Left lobe of liver (tissue), 2 donors: ENCODE measurements at places on chromosomes 13 and 19. TPM values are rescaled to one million over a fixed set of nuclear protein-coding genes. Genes with fewer than 3 reads are reported as not detected.
A peak's percentile ranks its signal among the peaks of the same experiment; 100 is the strongest.

NKPD1 gene
- total RNA-seq = not detected

SF3A2 gene
- total RNA-seq = 19.0 TPM

ABCA7 gene
- 10.4 TPM for total RNA-seq

SWSAP1 gene
- 2.6 TPM for total RNA-seq

HIF3A gene
- 8.9 TPM for total RNA-seq

HCST gene
- total RNA-seq = 1.8 TPM

DNA sequence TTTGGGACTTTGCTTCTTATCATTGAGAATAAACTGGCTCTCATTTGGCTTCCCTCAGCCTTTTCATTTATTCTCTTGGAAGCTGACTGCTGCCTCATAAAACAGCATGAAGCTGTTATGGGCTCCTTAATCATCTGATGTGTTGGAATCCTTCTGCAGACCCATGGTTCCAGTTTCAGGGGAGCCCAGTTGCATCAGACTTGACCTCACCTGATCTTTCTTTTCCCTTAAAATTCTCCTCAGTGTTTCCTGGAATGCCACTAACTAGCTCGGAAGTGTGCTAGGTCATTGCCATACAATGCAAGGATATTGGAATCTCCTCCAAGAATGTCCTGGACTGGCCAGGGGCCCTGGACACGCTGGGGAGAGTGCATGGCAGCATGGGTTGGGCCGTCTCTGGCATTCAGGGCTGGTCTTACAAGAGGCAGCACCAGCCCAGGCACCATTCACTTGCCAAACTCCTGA is 158.7 kb downstream of the FLT1 start:
- DNase-seq = no peak

GRCh38 chr19:47581605-47582319 is 8.8 kb upstream of the ZNF541 start:
- no peak for DNase-seq

DNA sequence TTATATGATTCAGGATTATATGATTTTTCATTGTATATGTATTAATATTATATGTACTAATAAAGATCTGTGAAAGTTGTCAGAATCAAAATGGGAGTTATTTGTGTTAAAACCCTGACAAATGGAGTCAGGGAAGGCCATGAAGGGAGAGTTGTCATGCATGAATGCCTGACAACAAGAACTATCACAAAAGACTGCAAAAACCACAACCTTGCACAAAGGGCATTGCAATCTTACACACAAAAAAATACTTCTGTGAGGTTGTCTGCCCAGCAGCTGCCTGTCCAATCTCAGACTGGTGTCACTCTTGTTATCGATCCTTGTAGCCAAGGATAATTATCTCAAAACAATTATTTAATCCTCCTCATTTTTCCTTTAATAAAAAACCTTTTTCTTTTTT is 21.2 kb upstream of the RBM26 start:
- DNase-seq = no peak

DNA sequence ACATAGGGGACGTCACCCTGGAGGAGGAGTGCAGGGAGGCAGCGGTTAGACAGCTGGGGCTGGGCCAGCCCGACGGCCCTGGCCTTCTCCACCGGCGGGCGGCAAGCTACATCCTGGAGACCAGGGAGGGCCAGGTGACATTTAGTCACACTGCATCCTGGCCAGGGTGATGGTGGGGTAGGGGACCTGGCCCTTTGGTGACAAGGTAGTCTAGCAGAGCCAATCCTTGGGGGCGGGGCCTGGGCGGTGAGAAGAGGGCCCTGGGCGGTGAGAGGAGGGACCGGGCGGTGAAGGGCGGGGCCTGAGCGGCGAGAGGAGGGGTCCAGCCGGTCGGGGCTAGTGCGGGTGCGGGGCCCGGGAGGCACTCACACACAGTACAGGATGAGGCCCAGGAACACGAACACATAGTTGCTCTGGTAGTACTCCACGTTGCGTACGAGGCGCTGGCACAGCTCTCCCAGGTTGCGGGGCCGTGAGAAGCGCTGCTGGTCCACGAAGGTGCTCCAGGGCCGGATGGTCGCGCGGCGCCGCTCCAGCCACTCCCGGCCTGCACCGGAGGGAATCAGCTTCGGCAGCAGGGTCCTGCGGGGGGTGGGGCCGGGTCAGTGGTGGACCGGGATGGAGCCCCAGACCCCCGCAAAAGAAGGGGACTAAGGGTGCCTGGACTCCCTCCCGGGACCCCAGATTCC is 610 bp downstream of the RABAC1 start:
- peak; percentile 89 for DNase-seq

DNA sequence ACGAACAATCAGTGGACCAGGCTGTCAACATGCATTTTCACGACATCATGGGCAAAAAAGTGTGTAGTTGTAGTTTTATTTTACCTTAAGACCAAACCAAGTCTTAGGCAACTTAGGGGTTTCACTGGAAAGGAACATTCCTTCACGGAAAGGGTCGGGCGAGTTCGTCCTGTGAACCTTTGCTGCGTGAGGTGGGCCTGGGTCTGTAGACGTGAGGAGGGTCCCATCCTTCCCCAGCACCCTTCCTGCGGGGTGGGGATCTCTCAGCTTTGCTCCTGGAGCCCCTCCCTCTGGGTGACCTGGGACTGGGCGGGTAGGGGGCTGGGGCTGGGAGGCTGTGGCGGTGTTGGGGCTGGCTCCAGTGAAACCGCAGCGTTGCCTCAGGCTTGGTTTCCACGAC is 12.3 kb upstream of the RPS15 start:
- DNase-seq = no peak

DNA sequence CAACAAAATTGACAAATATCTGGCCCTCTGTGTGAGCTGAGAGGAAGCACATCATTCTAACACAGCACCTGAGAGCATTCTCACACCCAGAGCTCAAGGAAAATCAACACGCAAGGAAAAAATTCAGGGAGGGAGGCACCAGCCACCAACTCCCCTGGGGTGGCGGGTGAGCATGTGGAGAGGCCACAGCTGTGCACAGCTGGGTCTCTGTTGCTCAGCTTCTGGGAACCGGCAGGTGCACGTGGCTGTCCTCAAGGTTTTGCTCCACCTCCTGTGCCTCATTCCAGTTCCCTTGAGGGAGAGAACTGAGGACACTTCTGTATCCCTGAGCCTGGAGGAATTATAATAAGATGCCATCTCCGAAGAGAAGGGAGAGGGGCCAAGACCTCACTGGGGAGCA is 134.0 kb downstream of the USP12 start:
- no peak for DNase-seq

GRCh38 chr19:37304884-37305255 is 66.0 kb upstream of the ZNF527 start:
- DNase-seq = no peak

DNA sequence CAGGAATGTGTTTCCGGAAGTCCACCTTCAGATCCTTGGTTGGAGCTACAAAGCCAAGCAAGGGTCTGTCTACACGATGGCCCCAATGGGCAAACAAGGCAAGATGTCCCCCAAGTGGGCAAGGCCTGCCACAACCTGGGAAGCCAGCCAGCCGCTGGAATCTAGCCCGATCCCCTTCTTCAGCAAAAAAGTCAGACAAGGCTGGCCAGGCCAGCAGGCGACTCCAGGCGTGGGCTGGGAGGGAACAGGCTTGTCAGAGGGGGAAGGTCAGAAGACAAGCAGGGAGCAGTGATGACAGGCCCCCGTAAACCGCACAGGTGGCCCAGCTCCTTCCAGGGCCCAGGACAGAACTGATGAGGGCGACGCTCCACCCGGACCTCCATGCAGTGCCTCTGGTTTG is 69.7 kb upstream of the WASF3 start:
- DNase-seq = no peak

DNA sequence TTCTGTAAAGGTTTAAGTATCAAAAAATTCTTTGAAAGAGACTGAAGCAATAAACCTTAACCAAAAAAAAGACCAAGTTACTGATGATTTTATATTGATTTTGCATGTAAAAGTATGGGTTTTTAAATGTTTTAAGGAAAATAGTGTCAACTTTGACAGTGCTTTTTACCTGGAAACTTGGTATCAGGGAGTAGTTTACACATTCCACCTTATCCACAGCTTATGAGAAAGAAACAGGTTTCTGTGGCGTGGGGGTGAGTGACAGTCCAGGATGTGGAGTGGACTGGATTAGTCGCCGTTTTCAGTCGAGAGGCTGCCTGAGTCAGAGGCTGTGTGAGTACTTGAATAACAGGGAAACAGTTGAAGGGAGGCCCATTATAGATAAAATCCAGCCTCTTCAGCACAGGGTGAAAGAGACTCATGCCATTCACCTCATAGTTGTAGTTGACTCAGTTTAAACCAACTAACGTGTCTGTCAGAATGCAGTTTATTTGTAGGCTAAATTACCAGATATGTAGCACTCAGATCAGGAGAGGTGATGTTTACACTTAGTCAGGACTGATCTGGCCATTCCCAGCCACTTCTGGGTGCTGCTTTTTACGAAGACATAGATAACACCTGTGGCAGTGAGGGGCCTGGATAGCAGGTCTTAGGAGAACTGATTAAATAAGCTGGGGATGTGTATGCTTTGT is 595 bp upstream of the GPR183 start:
- no peak for DNase-seq

DNA sequence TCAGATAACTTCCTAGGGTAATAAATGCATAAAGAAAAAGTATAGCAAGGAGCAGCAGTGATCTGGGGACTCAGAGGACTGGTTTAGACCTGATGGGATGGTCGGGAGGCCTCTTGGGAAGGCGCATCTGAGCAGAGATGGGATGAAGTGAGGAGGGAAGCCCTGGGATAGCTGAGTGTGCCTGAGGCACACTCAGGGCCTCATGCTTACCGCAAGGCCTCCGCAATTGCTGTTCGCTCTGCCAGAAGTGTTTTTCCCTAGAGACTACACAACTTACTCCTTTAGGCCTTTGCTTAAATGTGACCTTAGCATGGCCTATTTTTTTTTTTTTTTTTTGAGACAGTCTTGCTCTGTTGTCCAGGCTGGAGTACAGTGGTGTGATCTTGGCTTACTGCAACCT is 4.1 kb upstream of the DLL3 start:
- DNase-seq = no peak

GRCh38 chr19:1923319-1923718 is 17.7 kb upstream of the CSNK1G2 start:
- no peak for DNase-seq

DNA sequence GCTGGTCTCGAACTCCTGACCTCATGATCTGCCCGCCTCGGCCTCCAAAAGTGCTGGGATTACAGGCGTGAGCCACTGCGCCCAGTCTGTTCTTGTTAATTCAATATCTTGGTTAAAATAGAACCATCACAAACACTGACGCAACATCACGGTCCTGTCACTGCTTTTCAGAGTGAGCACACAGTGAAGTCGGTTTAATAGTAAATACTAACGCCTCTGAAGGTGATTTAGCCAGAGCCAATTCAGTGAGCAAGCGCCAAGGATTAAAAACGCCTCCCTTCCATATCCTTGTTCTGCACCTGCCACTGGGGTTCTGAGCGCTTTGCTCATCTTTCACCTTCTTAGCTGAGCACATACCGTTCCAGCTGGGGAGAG is 30.3 kb downstream of the LAMP1 start:
- DNase-seq = peak; percentile 64

DNA sequence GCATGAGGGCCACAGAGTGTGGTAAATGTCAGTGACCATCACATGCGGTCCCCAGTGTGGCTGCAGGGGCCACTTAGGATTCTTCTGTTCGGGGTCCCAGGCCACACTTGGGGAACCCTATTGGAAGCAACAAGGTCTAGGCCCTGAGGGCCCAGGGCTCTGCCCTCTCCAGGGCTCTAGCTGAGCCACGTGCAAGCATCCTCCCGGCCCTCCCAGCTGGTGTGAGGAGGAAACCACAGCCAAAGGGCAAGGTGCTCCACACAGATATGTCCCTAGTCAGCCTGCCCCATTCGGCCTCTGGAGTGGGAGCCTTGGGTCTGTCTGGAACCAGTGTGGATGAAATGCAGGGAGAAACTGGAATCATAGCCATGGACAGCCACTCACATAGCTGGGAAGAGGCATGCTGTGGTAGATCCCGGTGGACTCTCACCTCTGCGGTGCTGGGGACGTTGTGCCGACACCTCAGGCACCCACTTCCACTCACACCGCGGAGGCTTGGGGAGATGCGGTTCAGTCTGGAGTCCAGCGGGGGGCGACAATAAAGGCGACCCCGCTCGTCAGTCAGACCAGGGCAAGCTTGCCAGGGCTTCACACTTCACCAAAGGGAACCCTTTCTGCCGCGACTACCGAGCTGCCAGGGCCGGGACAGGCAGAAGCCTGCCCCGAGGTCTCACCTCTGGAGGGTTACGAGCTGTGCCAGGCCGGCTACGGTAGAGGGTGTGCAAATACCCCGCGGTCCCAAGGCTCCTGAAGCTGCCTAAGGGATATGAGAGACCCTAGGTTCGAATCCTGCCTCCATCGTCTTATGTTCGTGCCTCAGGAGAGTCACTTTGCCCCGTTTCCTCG is 4.3 kb upstream of the ZNF497 start:
- DNase-seq = no peak

DNA sequence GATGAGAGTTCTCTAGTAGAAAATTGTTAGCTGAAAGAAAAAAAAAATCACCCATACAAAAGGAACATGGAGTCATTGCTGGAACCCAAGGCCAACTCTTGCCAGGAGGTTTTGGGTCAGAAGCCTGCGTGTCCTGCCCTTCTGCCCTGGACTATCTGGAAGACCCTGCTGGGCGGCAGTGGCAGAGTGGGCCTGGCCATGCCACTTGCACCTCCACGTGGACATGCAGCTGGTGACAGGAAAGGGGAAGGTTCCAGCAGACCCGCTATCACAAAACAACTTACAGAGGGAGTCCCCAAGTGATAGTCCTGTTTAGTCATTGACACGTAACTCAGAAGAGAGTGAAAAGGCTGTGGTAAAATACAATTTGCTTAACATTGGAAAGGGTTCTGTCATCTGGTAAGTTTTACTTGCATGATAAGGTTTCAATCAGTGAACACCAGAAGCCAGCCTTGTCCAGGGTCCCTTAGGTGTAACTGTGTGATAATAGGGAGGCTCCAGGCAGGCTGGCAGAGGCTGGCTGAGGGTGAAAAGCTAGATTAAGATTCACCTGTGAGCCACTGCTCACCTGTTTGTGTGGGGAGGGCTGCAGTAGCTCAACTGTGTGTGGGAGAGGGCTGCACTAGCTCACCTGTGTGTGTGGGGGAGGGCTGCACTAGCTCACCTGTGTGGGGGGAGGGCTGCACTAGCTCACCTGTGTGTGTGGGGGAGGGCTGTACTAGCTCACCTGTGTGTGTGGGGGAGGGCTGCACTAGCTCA is 47.8 kb downstream of the COL4A2 start:
- no peak for DNase-seq

DNA sequence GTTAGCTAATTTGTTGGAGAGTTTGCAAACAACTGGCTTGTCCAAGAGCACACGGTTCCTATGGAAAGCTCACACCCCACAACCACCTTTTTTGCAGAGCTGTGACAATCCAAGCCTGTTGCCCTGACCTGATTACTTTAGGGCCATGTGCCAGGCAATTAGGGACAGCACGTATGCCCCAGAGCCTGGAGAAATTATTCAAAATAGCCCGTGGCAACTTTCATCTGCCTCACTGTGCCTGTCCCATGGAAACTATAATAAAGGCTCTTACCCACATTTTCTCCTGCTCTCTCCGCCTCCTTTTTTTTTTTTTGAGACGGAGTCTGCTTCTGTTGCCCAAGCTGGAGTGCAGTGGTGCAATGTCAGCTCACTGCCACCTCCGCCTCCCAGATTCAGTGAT is 18.6 kb upstream of the FBN3 start:
- no peak for DNase-seq
